ENCODE measurements at places on chromosomes 2 and 18.

DNA sequence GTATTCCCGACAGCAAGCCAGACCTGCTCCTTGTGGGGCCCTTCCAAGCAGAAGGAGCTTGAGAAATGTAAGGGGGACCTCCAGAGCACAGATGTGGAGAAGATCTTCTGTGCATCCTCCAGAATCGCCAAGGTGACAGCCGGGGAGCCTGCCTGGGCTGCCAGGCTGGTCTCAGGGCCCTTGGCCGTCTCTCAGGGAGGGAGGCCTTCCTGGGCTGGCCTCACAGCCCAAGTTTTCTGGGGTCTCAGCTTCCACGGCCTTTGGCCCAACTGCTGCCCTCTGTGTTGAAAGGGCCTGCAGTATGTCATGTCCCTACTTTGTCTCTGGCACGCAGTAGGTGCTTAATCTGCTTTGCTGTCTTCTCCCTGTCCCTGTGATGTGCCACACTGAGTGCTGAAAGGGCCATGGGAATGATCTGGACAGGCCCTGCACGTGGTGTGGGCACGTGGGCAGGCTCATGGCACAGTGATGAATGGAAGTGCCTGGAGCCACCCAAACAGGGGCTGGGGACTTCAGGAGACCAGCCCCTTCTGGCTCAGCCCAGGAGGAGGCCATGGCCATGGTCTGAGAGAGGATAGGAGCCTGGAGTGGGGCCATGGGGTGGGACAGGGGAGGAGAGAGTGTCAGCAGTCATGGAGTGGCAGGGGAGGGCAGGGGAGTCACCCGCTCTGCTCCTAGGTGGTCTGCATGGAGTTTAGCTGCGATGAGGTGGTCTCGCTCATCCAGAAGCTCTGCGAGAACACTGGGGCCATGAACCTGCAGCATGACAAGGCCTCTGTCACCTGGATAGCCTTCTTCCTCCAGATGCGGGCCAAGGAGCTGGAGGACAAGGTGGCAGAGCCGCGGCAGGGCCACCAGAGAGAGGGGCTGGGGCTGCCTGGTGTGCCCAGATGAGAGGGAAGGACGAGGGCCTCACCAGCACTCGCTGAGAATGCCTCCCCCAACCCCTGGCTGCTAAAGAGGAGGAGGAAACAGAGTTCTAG is 35.4 kb downstream of the HJURP start:
- DNase-seq: no peak

DNA sequence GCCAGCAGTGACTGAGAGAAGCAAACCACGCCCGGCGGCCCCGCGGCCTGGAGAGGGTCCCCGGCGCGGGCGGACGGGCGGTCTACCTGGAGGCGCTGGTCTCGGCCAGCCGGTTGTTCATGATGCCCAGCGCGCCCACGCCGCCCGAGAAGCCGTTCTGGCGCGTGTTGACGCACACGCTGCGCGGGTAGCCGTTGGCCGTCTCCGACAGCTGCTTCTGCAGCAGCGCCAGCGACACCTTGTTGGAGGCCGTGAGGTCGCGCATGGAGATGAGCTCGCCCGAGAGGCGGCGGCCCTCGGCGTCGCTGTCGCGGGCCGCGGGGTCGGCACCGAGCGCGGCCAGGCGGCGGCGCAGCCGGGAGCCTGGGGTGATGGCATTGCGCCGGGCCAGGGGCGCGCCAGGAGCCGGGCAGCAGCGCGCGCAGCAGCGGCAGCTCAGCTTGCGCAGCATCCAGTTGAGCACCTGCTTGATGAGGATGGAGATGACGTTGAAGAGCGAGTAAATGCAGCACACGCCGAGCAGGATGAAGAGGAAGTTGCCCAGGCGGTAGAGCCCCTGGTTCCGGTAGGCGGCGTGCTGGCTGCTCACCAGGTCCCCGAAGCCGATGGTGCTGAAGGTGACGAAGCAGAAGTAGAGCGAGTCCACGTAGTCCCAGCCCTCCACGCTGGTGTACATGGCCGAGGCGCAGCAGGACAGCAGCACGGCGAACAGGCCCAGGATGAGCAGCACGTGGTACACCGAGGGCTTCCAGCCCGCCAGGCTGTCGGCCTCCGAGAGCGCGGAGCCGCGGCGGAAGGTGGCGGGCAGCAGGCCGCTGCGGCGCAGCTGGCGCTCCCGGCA is 118.1 kb downstream of the MSH2 start:
- peak; percentile 83 for DNase-seq

- DNase-seq: peak; percentile 87
These were observed 99.0 kb upstream of the GRB14 start for GRCh38 chr2:164719996-164720941.

DNA sequence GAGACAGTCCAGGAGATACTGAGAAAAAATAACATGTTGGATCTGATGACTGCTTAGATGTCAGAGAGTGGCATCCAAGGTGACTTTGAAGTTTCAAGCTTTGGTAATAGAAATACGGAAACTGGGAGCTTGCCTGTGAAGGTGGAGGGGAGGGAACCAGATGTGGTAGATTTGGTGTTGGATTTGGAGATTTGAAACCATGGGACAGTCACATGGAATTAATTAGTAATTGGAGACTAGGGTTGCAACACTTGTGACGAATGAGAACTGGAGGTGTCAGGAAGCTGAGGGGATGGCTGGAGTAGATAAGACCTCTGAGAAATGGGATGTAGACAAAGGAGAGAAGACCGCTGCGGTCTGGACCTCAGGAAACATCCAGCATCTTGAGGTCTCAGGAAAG is 46.7 kb downstream of the RPL37A start:
- DNase-seq: no peak

- DNase-seq: no peak
These were observed 70.6 kb upstream of the ASAP2 start for GRCh38 chr2:9135822-9136558.

DNA sequence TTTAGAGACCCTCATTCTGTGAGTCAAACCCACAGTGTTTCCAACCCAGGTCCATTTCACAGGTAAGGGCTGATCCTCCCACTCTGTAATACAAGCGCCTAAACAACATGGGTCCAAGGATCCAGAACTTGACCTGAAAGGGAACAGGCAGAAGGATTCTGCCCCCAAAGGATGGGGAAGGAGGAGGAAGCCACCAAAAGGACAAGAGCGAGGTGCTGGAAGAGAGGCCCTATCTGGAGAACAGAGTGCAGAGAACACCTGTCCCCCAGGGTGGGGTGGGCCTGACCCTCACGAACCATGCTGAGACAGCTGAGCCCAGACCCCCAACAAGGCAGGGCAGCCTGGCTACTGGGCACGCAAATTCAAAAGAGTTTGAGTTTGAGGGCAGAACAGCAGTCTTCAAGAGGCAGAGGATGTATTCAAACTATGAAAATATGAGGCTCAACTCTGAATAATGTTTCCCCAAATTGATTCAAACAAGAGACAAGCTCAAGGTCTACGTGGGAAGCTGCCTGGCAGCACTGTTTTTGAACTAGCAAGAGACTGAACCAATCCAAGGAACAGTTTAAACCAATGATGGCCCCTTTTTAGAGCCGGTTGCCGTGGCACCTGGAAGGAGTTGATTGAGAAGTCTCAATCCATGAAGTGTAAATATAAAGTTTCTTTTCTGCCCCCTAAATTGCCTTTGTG is 212.7 kb downstream of the ALPK2 start:
- no peak for DNase-seq

DNA sequence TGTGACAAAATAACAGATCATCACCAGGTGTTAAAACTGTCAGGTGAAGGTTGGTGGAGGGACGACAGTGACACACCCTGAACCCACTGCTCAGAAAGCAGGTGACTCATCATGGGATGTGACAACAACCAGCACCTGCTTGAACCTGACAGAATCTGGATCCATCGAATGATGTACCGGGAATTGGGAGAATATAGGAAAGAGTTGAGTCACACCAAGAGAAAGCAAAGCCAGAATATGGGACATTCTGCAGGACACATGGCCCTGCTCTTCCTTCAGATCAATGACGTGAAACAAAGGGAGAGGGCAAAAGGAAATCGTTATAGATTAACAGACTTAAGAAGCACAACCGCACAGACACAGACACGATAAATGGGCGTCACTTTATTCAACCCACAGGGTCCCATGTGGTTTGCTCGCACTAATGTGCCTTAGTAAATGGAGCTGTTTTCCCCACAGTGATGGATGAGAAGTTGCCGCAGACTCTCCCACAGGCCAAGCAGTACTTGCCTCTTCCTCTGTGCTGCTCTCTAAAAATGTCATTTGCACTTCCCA is 100.1 kb downstream of the CRACDL start:
- DNase-seq: peak; percentile 31

- DNase-seq: no peak
These were observed 20.7 kb upstream of the TLK1 start for GRCh38 chr2:171181064-171182049.

GRCh38 chr18:77894060-77894459 is 644.4 kb downstream of the GALR1 start:
- DNase-seq: no peak

GRCh38 chr2:71939588-71940535 is 207.8 kb downstream of the CYP26B1 start:
- DNase-seq: no peak

GRCh38 chr2:172226244-172227061 is 123.8 kb upstream of the DLX2 start:
- peak; percentile 29 for DNase-seq

- no peak for DNase-seq
These were observed 2.0 kb downstream of the ANKAR start for GRCh38 chr2:189676471-189676870.

DNA sequence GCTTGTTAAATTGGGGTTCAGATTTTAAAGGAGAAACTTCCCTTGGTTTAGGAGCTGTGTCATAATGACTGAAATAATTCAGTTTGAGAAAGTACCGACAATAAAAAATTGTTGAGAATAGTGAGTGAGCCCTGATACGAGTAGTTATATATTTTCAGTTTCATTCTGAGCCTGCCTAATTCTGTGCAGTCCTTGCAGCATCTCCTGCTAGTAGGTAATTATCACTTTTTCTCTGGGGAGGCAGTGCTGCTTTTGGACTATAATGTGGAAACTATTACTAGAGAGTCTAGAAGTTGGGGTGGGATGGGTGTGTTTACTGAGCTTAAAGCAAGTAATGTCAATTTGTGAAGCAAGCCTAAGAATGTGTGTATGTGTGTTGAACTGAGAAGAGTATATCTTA is 21.7 kb downstream of the ZNF638 start:
- DNase-seq: no peak

GRCh38 chr2:161604901-161605300 is 19.3 kb upstream of the SLC4A10 start:
- no peak for DNase-seq

DNA sequence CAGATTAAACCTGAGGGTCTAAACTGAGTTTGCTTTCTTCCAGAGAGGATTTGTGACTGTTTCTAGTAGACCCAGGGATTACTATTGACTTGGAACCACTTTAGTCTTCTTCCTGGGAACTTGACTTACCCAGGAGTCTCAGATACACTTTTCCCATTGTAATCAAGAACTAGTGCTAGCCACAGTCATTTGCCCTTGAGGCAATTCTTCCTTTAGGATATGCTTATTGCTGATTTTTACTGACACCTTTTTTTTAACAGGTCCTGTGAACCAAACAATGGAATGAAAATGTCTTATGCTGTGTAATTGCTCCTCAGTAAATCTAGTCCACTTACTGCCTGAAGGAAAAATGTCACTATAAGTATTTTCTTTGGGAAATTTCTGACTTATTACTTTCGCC is 78.3 kb downstream of the TAF4B start:
- no peak for DNase-seq
